ENCODE measurements at places on chromosomes 11 and 22. TPM values are rescaled to one million over a fixed set of nuclear protein-coding genes. Genes with fewer than 3 reads are reported as not detected.

Gene CEND1
- total RNA-seq = 0.28 TPM

- H3K4me1 ChIP-seq = peaks cover 56% of the 10 kb centered on the region
- no peaks in the 10 kb centered on the region for H3K27me3 ChIP-seq
- peak overlapping the region; percentile 58 for H3K4me3 ChIP-seq
Measured at GRCh38 chr11:133955945-133956421, 785 bp downstream of the IGSF9B start.

GRCh38 chr11:69834251-69834650, 15.0 kb upstream of the FGF3 start:
- no peak overlapping the region for H3K4me3 ChIP-seq
- peaks cover 9% of the 10 kb centered on the region for H3K27me3 ChIP-seq
- H3K36me3 ChIP-seq = no peaks in the 10 kb centered on the region
- DNase-seq = no peak
- no peaks in the 10 kb centered on the region for H3K4me1 ChIP-seq

DNA sequence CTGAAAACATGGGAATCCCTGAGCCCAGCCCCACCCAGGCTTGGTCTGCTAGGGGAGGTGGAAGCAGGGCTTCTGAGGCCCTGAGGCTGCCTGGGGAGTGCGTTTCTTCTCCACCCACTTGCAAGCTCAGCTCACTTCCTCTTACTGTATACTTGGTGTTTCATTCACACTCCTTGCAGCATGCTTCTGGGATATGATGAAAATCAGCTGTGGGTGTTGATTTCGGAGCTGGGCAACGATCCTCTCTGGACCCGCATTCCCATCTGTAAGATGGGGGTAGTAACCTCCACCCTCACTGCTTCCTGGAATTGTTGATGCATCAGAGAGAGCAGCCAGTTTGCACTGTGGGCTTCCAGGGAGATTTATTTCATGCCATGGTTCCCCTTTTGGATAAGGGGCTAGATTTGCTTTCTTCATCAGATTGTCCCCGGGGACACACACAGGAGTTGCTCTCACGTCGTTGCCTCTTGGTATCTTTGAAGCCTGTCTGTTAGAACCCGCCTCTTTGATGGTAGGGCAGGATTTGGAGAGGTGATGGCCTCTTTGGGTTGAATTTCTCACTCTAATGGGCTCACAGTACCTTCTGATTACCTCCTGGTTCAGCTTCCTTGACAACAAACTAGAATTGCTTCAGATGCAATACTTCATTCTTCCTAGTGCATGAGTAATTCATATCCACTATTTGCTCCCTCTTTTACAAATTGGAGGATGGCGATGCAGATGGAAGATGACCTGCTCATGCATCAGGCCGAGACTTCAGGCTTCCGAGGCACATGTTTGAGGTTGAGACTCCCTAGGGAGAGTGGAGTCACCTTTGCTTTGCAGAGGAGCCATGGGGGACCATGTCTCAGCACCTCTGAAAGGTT, 40.4 kb downstream of the BCR start:
- H3K4me1 ChIP-seq = peaks cover 98% of the 10 kb centered on the region
- H3K36me3 ChIP-seq = no peaks in the 10 kb centered on the region
- H3K4me3 ChIP-seq = no peak overlapping the region
- no peaks in the 10 kb centered on the region for H3K27me3 ChIP-seq

GRCh38 chr11:12662101-12662689, 12.0 kb upstream of the TEAD1 start:
- H3K36me3 ChIP-seq = no peaks in the 10 kb centered on the region
- DNase-seq = no peak
- H3K4me3 ChIP-seq = no peak overlapping the region
- H3K27me3 ChIP-seq = peaks cover 2% of the 10 kb centered on the region

GRCh38 chr11:14803846-14804245, 88.2 kb downstream of the CYP2R1 start:
- no peaks in the 10 kb centered on the region for H3K27me3 ChIP-seq
- H3K27ac ChIP-seq = no peak overlapping the region
- peaks cover 31% of the 10 kb centered on the region for H3K36me3 ChIP-seq
- no peak overlapping the region for H3K4me3 ChIP-seq
- no peaks in the 10 kb centered on the region for H3K4me1 ChIP-seq
- DNase-seq = no peak

Gene ZNF408
- 22.4 TPM for total RNA-seq

- no peaks in the 10 kb centered on the region for H3K27me3 ChIP-seq
- DNase-seq = no peak
- H3K27ac ChIP-seq = no peak overlapping the region
- H3K4me3 ChIP-seq = no peak overlapping the region
- H3K4me1 ChIP-seq = no peaks in the 10 kb centered on the region
Measured at GRCh38 chr11:110337570-110338193, 41.3 kb upstream of the RDX start.

Gene PARVA
- total RNA-seq = 0.75 TPM

GRCh38 chr22:50271519-50271970, 1.4 kb upstream of the MAPK11 start:
- H3K27me3 ChIP-seq = no peaks in the 10 kb centered on the region
- H3K4me1 ChIP-seq = peaks cover 46% of the 10 kb centered on the region
- no peak for DNase-seq
- H3K4me3 ChIP-seq = peak overlapping the region; percentile 71
- no peaks in the 10 kb centered on the region for H3K36me3 ChIP-seq

GRCh38 chr22:29784451-29785361, 17.5 kb downstream of the UQCR10 start:
- DNase-seq = no peak
- H3K36me3 ChIP-seq = peaks cover 25% of the 10 kb centered on the region
- H3K4me3 ChIP-seq = no peak overlapping the region
- no peaks in the 10 kb centered on the region for H3K4me1 ChIP-seq
- H3K27ac ChIP-seq = no peak overlapping the region
- H3K27me3 ChIP-seq = peaks cover 2% of the 10 kb centered on the region

Gene AKIP1
- 5.8 TPM for total RNA-seq

Gene FGF4
- total RNA-seq = not detected

Gene EEF1G
- 2,096 TPM for total RNA-seq

- H3K36me3 ChIP-seq = no peaks in the 10 kb centered on the region
- no peaks in the 10 kb centered on the region for H3K27me3 ChIP-seq
- H3K4me1 ChIP-seq = no peaks in the 10 kb centered on the region
- no peak within 1 kb of the TSS for H3K4me3 ChIP-seq
- H3K27ac ChIP-seq = no peak within 1 kb of the TSS
Measured at GRCh38 chr22:39456522-39457197, at the start of gene MGAT3. MGAT3 (plus strand) TSS chr22:39457012; CDS start chr22:39487348, 30,336 bp downstream.

Gene KCTD14
- total RNA-seq = 0.30 TPM

Gene OR4D5
- total RNA-seq = not detected

DNA sequence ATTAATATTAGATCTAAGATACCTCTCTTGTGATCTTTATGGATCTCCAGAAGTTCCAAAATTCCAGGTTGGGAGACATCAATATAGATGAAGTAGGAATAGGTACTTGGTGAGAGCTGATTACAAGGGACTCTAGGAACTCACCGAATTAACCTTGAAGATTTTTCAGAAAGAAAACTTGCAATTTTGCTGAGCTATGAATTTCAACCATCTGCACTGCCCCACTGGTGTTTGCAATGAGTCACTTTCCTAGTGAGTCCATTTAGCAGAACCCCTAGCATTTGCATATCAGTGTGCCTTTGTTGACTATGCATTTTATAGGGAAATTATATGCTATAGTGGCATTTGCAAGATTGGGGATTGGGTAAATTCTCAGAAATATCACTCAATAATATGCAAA, 122.0 kb downstream of the CTNND1 start:
- peaks cover 8% of the 10 kb centered on the region for H3K27me3 ChIP-seq
- no peak overlapping the region for H3K27ac ChIP-seq
- DNase-seq = no peak
- no peak overlapping the region for H3K4me3 ChIP-seq

DNA sequence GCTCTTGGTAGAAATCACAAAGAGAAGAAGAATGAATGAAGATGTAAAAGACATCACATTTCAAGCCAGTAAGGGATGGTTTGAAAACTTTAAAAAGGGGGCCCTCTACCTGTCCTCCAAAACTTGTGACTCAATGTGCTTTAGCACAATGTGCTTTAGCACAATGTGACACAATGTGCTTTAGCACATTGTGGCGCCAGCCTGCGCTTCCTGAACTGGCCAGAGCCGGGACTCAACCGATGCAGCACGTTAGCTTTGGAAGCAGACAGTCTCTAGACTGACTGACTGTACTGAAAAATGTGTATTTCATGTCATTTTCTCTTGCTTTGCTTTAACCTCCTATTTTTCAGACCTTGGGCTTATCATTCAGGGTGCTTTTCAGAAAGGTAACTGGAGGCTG, 63.5 kb downstream of the FAM83F start:
- H3K36me3 ChIP-seq = no peaks in the 10 kb centered on the region
- DNase-seq = no peak
- H3K4me3 ChIP-seq = no peak overlapping the region
- no peaks in the 10 kb centered on the region for H3K27me3 ChIP-seq
- H3K27ac ChIP-seq = no peak overlapping the region

Gene ZBTB16
- 12.4 TPM for total RNA-seq

GRCh38 chr11:114209904-114210303, 86.3 kb upstream of the NNMT start:
- H3K4me3 ChIP-seq = no peak overlapping the region
- no peak overlapping the region for H3K27ac ChIP-seq
- no peak for DNase-seq
- no peaks in the 10 kb centered on the region for H3K27me3 ChIP-seq
- H3K36me3 ChIP-seq = no peaks in the 10 kb centered on the region

- no peak overlapping the region for H3K4me3 ChIP-seq
- H3K36me3 ChIP-seq = no peaks in the 10 kb centered on the region
- DNase-seq = no peak
- no peaks in the 10 kb centered on the region for H3K27me3 ChIP-seq
- no peaks in the 10 kb centered on the region for H3K4me1 ChIP-seq
Measured at GRCh38 chr11:80136991-80137390, 696.2 kb upstream of the TENM4 start.

Gene FXYD2
- total RNA-seq = 26.0 TPM

Gene BTG4
- not detected for total RNA-seq

Gene NXPE1
- total RNA-seq = not detected

GRCh38 chr11:2778630-2779498, 79.1 kb upstream of the KCNQ1OT1 start:
- H3K4me3 ChIP-seq = no peak overlapping the region
- no peaks in the 10 kb centered on the region for H3K27me3 ChIP-seq
- DNase-seq = no peak
- H3K27ac ChIP-seq = no peak overlapping the region
- peaks cover 5% of the 10 kb centered on the region for H3K36me3 ChIP-seq

DNA sequence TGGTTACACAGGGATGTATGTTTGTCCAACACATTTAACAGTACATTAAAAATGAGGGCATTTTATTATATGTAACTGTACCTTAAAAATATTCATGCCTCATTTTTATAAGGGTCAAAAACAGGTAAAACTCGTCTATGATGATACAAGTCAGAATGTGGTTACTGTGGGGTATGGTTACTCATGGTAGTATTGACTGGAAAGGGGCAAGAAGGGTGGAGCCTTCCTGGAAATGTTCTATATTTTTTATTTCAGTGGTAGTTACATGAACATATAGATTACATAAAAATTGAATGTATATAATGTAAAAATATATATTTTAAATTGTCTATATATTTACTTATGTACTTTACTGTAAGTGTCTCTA, 99.8 kb downstream of the STIM1 start:
- H3K4me1 ChIP-seq = peaks cover 48% of the 10 kb centered on the region
- H3K4me3 ChIP-seq = no peak overlapping the region
- DNase-seq = no peak
- H3K36me3 ChIP-seq = no peaks in the 10 kb centered on the region

GRCh38 chr11:129722529-129722928, 93.1 kb upstream of the TMEM45B start:
- H3K4me1 ChIP-seq = no peaks in the 10 kb centered on the region
- no peak overlapping the region for H3K27ac ChIP-seq
- no peaks in the 10 kb centered on the region for H3K27me3 ChIP-seq
- H3K4me3 ChIP-seq = no peak overlapping the region
- no peak for DNase-seq

GRCh38 chr22:42919199-42919598, 62.1 kb upstream of the ARFGAP3 start:
- no peak overlapping the region for H3K27ac ChIP-seq
- peaks cover 2% of the 10 kb centered on the region for H3K4me1 ChIP-seq
- no peak for DNase-seq
- no peaks in the 10 kb centered on the region for H3K27me3 ChIP-seq
- H3K4me3 ChIP-seq = no peak overlapping the region
- no peaks in the 10 kb centered on the region for H3K36me3 ChIP-seq

Gene MAP6
- 0.19 TPM for total RNA-seq

Gene PNPLA3
- total RNA-seq = not detected

DNA sequence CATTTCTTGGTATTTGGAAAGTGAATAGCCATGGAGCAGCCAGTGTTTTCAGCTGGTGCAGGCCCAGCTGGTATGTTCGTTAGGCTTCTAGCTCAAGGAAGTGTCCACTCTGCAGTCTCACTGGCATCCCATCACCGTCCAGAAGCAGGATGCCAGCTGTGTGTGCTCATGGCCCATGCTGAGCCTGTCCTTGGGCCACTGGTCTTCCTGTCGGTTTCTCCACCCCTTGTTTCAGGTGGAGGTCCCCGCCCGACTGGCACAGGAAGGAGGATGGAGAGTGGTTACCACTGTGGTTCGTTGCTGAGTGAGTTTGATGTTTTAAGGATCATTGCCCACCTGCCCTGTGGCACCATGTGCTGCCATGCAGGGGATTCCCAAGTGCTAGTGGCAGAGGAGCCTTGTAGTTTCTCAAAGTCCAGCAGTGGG, 63.7 kb downstream of the MED15 start:
- H3K27ac ChIP-seq = peak overlapping the region; percentile 42
- peaks cover 65% of the 10 kb centered on the region for H3K36me3 ChIP-seq
- peaks cover 52% of the 10 kb centered on the region for H3K4me1 ChIP-seq
- H3K4me3 ChIP-seq = peak overlapping the region; percentile 2
- no peak for DNase-seq

Gene SNX32
- 1.2 TPM for total RNA-seq

DNA sequence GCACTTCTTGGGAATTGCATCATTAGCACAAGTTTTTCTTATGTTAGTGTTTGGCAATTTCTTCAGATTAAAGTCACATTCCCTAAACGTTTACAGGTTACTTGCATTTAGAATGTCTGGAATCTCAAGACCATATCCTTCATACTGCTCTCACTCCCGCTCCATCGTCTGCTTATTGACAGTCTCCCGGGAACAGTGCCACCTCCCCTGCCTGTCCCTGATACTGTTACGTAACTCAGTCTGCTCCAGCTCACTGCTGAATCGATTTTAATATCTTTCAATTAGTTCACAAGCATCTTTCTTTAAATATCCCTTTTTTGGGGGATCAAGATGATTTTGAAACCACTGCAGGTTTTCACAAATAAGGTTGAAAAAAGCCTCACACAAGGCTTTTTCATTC, 48.2 kb downstream of the GLYATL2 start:
- no peaks in the 10 kb centered on the region for H3K36me3 ChIP-seq
- H3K27ac ChIP-seq = no peak overlapping the region
- H3K27me3 ChIP-seq = no peaks in the 10 kb centered on the region
- no peak for DNase-seq
- no peak overlapping the region for H3K4me3 ChIP-seq
- no peaks in the 10 kb centered on the region for H3K4me1 ChIP-seq

All from T-cell (primary cell).